ENCODE measurements at places on chromosomes 11 and 22.

DNA sequence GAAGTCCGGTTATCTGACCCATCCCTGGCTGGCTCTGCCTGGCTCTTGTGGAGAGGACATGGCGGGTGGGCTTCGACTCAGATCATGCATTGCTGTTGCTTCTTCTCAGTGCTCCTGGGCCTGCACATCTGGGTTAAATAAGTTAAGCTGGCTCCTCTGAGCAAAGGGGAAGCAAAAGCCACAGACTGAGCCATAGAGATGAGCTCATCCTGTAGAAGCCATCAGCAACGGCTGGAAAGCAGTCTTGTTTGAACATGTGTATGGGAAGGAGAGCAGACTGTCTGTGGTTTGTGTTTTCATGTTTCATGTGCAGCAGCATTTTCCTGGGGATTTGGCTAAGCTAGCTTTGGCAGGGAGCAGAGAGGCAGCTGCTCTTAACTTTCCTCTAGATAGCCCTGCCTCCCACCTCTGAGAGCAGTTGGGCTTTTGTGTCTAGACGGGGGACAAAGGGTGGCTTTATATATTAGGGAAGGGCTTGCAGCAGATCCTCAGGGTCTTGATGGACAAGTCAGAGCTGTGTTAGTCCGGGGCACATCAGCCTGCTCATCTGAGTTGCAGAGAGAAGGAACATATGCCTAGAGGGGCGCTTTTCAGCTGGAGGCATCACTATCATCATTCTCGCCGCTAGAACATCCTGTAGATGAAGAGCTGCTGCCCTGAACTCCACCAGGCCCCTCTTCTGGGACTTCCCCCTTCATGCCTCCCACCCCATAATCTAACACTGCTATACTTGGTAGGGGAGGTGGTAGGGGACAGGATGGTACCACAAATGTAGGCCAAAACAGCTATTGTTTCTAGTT is 14.9 kb downstream of the DCPS start:
- no peak for DNase-seq

- DNase-seq = no peak
These were observed 125.9 kb upstream of the SYT13 start for GRCh38 chr11:45412051-45412471.

DNA sequence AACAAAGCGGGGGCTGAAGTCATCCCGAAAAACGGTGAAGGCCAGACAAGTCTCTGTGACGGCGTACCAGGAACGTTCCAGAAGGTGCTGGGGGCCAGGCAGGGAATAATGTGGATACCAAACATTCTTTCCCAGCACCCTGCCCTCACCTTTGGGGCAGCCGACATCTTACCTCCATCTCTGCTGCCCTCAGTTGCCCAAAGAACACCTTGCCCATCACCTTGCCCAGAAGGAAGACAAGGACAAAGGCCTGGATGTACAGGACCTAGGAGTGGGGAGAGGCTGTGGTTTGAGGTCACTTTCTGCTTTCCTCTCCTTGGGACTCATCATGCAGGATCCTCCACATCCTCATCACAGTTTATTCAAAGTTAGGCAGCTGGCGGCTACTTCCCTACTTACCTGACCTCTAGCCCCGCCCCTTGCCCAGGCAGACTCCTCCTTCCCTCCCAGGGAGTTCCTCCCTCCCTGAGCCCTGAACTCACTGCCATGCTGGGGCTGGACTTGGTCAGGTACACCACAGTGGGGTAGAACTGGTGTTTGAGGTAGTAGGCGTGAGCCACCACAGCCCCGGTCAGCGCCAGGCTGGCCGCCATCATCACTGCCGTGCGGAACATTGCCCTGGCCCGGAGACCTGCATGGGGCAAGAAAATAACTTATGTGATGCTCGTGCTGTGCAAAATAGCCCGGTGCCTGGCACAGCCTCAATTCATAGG is 1.2 kb downstream of the SYVN1 start:
- DNase-seq = no peak

- DNase-seq = no peak
These were observed 3.1 kb upstream of the UBE2L3 start for GRCh38 chr22:21564411-21564810.

GRCh38 chr11:46278387-46279125 is 1.1 kb downstream of the CREB3L1 start:
- peak; percentile 24 for DNase-seq

- DNase-seq = no peak
These were observed 91.9 kb upstream of the BID start for GRCh38 chr22:17866127-17866526.

- DNase-seq = no peak
These were observed 2.4 kb upstream of the CASP4 start for GRCh38 chr11:104970756-104971155.

- DNase-seq = no peak
These were observed 582.6 kb downstream of the SOX6 start for GRCh38 chr11:15773476-15774387.

DNA sequence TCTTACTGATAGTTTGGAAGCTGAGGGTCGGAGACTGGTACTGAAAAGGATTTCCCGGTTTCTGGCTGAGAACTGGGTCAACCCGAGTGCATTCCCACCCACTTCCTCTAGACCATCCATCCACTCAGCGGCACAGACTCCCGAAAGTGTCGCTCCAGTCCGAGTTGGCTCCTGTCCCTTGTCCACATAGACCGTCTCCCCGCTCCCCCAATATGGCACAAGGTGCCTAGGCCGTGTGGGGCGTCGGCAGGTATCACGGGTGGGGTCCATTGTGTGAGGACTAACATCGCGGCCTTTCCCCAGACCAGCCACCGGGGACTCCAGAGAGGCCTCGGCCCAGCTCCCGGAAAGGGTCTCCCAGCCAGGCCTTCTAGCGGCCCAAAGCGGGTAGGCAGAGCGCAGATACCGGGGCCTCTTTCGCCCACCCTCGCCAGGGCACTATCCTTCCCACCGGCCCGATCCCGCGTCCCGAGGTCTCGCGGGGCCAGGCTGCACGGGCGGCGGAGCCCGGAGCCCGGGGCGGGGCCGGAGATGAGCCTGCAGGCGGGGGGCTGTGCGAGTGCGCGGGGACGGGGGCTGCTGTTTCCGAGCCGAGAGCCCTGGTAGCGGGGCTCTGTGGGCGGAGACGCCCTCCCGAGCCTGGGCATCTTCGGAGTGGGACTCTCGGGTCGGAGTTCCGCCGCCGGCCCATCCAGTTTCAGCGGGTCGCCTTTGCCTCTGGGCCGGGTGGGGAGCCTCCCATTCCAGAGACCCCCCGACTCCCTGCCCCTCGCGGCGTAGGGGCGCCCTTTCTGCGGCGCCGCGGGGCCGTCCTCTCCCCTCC is 21.1 kb downstream of the SERPINH1 start:
- DNase-seq = peak; percentile 38

DNA sequence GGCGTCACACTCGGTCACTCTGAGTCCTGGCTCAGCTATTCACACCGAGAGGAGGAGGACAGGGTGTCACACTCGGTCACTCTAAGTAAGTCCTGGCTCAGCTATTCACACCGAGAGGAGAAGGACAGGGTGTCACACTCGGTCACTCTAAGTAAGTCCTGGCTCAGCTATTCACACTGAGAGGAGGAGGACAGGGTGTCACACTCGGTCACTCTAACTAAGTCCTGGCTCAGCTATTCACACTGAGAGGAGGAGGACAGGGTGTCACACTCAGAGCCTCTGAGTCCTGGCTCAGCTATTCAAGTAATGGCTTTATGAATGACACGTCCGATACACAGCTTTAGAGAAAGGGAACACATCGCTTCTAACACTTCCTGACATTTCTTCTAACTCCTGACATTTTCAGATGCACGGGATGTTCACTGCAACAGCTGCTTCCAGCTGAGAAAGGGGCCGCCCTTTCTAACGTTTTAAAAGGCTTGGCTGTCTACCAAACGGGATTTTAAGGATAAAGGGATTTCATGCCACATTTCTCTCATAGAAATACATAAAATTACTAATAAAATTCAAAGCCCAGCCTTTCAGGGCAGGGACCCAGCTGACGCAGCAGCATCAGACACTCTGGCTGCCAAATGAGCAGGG is 28.1 kb downstream of the DRD4 start:
- no peak for DNase-seq

DNA sequence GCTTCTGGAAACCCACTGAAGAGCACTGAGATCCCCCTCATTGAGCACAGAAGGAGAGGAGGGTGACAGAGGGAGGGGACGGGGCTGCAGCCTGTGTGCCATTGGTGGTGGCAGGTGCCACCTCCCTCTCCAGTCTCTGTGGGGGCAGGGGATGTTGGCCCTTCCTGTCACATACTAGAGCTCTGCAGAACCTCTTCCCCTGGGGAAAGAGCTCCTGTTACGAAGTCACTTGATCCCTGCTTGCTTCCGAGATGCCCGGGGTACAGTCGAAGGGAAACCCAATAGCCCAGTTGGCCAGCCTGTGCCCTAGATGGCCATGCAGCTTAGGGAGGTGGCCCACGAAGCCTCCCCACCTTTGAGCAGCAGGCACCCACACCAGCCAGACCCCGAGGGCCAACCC is 29.4 kb downstream of the DAGLA start:
- DNase-seq = no peak

- DNase-seq = peak; percentile 84
These were observed at the start of gene LSP1 for GRCh38 chr11:1852877-1853276. Gene LSP1, plus strand, starts transcription at chr11:1853084. Its CDS starts 61 bp downstream, at chr11:1853145.

DNA sequence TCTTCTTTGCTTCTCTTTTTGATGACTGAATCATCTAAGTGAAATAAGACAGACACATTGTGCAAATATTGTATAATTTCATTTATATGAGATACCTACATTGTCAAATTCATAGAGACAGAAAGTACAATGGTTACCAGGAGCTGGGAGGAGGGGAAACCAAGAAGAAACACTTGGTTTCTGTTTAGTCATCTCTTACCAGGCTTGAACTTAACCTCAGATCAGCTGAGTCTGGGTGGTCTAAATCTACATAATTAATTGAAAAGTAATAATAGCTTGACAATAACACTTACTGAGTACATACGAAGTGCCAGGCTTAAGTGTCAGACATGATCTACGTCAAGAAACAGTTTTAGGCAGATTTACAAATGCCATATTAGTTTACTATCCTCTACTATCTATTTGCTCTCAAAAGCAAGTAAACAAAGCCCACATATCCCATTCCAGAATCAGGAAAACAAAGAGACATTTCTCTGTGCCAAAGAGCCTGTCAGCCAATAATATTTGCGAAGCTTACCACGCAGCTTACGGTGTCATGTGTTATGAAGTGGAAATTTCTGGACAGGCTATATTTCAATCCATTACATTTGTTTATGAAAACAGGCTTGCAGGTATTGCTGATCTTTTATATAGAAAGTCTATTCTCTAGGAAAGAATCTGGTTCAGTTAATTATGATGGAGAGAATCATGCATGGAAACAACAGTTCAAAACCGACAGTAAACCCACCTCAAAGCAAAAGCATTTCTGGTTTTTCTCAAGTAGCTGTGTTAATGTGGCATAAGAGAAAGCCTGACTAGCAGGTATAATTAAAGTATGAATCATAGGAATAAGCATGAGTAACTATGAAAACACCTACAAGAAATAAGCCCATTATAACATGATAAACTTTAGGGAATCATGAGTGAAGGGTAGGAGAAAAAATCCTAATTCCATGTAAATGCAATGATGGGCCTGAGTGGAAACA is 2.7 kb upstream of the ARHGAP42 start:
- no peak for DNase-seq

- DNase-seq = no peak
These were observed 53.4 kb upstream of the SCUBE2 start for GRCh38 chr11:9144828-9145227.
